Germinal center (tissue), 1 donor: ENCODE measurements at places on chromosomes 2 and 18.

- no peak for DNase-seq
Observed at GRCh38 chr2:23550553-23550952, 165.6 kb downstream of the KLHL29 start.

DNA sequence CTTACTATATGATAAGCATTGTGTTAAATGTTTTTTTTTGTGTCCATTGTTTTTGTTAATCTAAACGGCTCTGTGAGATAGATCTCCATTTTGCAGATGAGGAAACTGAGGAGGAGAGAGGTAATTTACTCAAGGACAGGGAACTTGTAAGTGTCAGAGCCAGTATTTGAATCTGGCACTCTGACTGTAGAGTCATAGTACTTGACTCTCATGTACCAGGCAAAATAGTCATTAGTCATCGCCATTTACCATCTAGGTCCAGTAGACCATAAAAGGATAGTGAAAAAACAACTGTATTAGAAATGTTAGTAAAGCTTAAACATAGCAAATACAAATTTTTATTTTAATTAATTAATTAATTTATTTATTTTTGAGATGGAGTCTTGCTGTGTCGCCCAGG is 4.8 kb downstream of the PSMD14 start:
- no peak for DNase-seq

- DNase-seq, result no peak
Observed at GRCh38 chr18:46035696-46036680, 36.1 kb downstream of the PSTPIP2 start.

- DNase-seq, result no peak
Observed at GRCh38 chr18:39845631-39846030, 2109.4 kb upstream of the PIK3C3 start.

DNA sequence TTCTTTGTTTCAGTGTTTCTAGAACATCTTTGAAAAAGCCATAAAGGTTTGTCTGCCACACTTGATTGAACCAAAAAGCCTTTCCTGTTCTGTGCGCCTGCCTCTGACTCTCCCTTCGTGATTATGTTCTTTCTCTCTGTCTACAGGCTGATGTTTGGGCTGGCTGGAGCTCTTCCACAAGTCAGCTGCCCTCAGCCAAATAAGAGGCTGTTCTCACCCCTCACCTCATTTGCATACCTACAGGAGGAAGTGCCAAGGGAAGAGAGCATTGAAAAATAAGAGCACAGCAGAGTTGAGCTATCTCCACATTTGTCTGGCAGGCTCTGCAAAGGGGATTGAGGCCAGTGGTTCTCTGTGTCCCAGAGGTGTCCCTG is 15.8 kb downstream of the INPP5D start:
- peak; percentile 78 for DNase-seq

- DNase-seq, result no peak
Observed at GRCh38 chr18:35451032-35451431, 46.7 kb downstream of the INO80C start.

GRCh38 chr18:65592435-65592834 is 158.4 kb upstream of the CDH7 start:
- DNase-seq, result no peak

DNA sequence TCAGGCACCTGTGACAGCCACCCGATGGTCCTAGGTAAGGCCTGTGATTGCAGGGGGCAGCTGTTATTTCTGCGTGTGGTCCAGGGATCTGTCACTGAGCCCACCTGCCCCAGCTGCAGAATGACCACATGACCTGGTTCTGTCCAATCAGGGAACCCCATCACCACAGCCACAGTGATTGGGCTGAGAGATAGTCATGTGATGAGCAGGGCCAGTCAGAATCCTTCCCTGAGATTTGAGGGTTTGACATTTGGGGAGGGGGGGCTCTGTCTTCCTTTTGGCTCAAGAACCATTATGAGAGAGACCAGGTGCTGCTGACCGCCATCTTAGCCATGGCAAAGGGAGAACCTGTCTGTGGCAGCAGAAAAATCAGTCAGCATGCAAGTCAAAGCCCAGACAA is 147.2 kb downstream of the SMAD7 start:
- DNase-seq, result no peak

DNA sequence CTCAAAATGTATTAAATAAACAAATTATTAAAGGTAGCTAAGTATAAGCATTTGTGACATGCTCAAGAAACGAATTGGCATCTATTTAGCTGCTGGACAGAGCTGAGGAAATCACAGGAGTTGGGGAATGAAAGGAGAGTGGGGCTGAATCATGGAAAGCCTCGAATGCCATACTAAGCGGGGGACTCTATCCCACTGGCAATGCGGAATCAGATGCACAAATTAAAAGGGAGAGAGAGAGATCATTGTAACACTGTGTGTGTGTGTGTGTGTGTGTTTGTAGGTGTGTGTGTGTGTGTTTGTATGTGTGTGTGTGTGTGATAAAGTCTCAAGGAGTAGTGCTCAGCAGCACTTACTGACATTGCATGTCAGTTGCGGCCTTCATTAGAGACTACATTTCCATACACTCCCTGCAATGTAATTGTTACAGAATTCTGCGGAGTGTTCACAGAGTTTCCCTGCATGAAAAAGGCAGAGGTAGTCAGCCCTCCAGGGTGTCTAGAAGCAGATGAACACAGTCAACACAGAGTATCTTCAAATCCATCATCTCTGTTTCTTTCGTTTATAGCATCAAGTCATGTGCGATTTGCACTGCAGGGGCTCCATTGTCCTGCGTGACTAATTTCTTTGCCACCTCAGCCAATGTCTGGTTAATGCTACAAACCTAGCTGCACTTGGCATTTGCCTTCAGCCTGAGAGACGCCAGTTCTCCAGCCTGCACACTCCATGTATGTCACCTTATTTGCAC is 111.7 kb upstream of the CYRIA start:
- no peak for DNase-seq

DNA sequence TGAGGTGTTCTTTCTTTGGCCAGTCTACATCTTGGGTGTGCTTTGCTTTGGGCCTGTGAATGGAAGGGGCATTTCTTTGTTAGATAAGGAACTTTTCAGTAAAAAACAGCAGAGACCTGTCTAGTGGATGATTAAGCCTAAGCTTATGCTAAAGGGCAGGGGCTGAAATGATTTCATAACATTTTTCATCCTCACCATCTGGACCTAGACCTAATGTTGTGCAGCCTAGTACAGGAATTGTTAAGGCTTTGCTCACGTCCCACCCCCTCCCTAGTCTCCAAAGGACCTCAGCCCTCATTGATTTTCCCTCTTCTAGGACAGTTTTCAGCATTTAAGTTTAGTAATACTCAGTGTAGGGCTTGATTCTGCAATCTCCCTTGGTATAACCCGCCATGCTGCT is 111.8 kb downstream of the PRKCE start:
- no peak for DNase-seq

- no peak for DNase-seq
Observed at GRCh38 chr2:105609746-105610402, 134.8 kb upstream of the NCK2 start.

GRCh38 chr2:209141142-209141541 is 282.7 kb upstream of the MAP2 start:
- DNase-seq, result no peak

GRCh38 chr2:176383836-176384442 is 114.7 kb downstream of the MTX2 start:
- no peak for DNase-seq

DNA sequence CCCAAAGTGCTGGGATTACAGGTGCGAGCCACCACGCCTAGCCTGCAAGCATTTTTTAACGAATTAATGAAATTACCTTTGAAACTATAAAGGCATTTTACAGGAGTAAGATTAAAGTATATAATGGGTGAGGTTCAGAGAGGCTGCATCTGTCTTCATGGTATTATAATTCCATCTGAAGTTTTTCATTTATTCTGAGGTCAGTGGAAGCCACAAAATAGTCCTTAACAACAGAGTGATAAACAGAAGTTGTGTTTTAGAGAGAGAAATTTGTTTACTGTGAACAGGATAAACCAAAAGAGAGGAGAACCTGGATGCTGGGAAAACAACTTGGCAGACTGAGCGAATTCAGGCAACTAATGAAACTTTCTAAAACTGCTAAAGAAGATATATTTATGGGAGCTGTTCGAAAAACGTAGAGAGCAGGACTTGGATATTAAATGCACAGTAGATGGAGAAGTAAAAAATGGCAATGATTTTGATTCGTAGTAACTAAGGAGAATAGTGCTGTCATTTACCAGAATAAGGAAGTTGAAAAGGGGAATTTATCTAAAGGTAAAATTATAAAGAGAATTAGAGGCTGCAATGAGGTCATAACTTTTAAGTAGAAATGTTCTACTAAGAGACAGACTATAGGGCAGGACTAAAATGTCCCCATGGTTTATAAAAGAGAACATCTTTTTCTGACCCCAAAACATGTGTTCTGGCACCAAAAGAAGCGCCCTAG is 37.9 kb upstream of the ITGA4 start:
- no peak for DNase-seq

GRCh38 chr18:48948112-48949049 is 2.4 kb downstream of the SMAD7 start:
- peak; percentile 69 for DNase-seq

GRCh38 chr18:30163573-30163972 is 879.0 kb downstream of the DSC3 start:
- DNase-seq, result no peak

DNA sequence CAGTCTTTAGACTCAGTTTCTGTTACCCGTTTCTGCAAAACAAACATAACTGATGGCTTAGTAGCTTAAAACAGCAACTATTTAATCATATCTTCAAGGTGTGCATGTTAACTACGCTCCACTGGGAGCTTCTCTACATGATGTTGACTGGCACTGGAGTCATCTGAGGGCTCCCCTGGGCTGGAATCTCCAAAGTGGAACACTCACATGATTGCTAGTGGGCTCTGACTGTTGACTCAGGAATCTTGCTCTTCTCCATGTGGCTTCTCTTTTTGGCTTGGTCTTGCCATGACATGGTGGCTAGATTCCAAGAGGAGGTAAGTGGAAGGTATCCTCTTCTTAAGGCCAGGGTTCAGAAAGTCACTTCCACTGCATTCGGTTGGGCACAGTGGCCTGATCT is 160.8 kb downstream of the PMAIP1 start:
- no peak for DNase-seq

DNA sequence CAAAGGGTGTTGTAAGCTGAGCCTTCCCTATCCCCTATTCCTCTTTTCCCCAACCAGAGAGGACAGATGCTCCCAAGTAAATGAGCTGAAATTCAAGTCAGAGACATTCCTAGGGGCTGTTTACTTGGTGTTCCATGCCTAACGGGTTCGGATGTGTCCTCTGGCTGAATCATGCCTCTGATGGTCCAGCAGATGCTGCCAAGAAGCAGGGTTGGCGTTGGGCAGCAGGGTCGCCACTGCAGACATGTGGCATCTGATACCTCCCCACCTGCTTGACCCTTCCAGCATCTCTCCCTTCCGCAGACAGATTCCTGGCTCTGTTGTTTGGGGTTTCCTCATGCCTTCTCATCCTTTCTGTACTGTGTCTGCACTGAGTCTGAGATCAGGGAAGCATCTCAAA is 108.3 kb downstream of the HNRNPLL start:
- DNase-seq, result no peak

- DNase-seq, result no peak
Observed at GRCh38 chr2:186637497-186637800, 47.6 kb downstream of the ITGAV start.

DNA sequence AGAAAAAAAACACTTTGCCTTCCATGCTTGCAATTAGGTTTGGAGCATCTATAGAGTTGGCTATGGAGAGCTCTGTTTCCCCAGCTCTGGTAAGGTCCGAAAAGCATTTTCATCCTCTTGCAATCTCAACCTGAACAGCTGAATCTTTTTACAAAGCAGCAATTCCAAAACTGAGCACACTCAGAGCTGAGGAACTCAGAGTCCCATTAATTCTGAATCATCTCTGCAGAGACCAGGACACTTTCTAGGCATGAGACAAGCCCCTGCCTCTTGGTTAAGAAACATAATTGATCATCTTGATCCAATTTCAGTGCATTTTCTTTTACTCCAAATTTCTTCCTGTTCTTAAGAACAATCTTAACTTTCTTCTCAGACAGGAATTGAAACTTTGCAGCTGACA is 4.2 kb downstream of the CNGA3 start:
- no peak for DNase-seq

DNA sequence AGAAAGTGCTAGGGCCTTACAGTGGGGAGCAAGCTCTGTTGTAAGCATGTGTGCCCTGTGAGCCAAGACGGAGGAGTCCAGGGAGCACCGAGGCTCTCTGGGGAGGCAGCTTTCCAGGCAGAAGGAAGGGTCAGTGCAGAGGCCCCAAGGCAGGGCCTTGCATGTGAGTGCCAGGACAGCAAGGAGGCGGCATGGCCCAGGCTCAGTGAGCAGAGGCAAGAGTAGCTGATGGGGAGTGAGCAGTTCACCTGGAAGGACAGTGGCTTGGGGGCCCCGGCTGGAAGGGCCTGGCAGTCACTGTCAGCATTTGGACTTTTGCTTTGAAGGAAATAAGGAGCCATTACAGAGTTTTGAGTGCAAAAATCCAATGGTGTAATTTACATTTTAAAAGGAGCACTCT is 223.8 kb upstream of the RAB12 start:
- no peak for DNase-seq

GRCh38 chr18:7923105-7923504 is 356.0 kb downstream of the PTPRM start:
- no peak for DNase-seq

DNA sequence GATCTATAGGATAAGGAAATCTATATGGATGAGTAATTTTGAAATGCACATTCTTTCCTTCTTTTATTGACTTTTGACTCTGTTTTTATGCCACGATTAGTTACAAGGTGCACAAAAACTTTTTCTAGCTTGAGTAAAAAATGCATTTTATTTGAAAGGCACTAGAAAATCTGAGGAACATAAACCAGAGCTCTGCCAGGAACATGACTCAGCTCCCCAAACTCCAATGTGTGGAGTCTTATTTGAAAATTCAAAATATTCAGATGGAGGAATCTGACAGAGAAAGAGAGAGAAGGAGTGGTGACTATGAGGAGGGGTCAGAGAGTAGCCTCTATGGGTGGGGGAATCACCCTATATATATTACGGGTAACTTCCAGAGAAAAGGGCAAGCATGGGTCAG is 231.0 kb downstream of the DCC start:
- no peak for DNase-seq

- peak; percentile 4 for DNase-seq
Observed at GRCh38 chr2:153287109-153287801, 191.3 kb downstream of the RPRM start.

DNA sequence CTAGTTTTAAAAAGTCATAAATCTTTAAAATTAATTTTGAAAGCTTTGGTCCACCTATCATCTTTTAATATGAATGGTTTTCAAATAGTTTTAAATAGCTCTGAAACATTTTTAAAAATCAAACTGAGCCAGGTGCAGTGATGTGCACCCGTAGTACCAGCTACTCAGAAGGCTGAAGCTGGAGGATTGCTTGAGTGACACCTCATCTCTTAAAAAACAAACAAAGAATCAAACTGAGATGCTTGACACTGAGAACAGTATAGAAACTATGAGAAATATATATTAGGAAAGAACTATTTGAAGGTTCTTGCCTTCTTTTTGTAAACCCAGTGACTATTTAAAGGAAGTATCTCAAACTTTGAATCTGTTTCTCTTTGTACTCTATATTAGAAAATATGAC is 67.4 kb downstream of the BARD1 start:
- no peak for DNase-seq

DNA sequence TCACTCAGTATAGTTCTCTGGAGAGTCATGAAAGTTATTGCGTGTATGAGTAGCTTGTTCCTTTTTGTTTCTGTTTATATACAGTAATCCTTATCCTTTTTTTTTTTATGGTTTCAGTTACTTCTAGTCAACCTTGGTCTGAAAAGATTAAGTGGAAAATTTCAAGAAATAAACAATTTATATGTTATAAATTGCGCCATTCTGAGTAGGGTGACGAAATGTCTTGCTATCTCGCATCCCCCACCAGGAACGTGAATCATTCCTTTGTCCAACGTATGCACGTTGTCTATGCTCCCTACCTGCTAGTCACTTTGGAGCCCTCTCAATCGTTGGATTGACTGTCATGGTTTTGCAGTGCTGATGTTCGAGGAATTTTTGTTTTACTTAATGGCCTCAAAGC is 60.4 kb downstream of the FAM117B start:
- DNase-seq, result no peak
